Heart left ventricle (tissue), 16 donors: ENCODE measurements at places on chromosomes 2 and 18. TPM values are rescaled to one million over a fixed set of nuclear protein-coding genes. Genes with fewer than 3 reads are reported as not detected.

DSEL gene
- 1.7 TPM for polyA plus RNA-seq

GRCh38 chr2:84492571-84492970 is 23.7 kb upstream of the DNAH6 start:
- no peak for DNase-seq

GRCh38 chr2:83536556-83536955 is 922.5 kb downstream of the SUCLG1 start:
- DNase-seq = no peak

GRCh38 chr2:61091485-61091884 is 25.8 kb downstream of the SANBR start:
- no peak for DNase-seq

MTCL1 gene
- polyA plus RNA-seq = 5.3 TPM

- no peak for DNase-seq
Measured at GRCh38 chr18:59861963-59862819, 37.6 kb upstream of the PMAIP1 start.

MOGAT1 gene
- polyA plus RNA-seq = not detected

GRCh38 chr18:79071503-79072210 is 2.5 kb downstream of the ATP9B start:
- DNase-seq = no peak
